ENCODE measurements at places on chromosomes 3 and 15.

- DNase-seq = peak; percentile 50
These were observed 26.0 kb upstream of the RPL29 start for GRCh38 chr3:52021489-52022268.

DNA sequence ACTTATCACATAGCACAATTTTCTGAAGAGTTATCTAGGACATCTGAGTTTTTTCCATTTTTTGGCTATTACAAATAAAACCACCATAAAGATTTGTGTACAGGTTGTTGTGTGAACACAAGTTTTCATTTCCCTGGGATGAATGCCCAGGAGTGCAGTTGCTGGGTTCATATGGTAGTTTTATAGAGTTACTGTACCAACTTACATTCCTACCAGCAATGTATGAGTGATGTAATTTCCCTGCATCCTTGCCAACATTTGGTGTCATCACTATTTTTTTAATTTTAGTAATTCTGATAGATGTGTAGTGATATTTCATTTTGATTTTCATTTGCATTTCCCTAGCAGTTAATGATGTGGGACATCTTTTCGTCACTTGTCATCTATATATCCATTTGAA, 20.5 kb downstream of the FILIP1L start:
- DNase-seq = no peak

DNA sequence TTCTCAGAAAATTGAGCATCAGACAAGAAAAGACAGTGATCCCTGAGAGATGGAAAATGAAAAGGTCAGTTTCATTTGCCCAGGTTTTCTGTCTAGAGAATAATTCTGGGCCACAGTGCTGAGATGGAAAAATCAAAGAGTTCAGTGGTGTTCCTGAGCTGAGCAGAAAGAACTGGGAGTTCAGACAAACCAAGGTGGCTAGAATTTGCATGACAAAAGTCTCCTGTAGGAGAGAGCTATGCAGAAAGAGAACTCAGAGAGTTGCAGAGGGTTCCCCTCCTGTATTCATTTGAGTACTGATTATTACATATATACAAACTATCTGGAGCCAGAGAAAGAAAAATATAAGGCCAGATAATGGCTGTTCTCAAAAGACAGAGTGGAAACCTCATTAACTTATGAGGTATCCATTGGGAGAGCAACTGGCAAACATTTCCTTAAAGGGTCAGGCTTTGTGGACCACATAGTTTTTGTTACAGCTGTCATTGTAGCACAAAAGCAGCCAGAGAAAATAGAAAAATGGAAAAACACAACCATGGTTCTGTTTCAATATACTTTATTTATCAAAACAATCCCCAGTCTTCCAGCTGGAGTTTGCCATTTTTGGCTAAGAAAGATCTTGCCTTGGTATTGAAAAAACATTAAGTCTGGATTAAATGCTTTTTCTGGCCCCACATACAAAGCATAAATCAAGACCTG, 1004.1 kb downstream of the TBL1XR1 start:
- DNase-seq = no peak

DNA sequence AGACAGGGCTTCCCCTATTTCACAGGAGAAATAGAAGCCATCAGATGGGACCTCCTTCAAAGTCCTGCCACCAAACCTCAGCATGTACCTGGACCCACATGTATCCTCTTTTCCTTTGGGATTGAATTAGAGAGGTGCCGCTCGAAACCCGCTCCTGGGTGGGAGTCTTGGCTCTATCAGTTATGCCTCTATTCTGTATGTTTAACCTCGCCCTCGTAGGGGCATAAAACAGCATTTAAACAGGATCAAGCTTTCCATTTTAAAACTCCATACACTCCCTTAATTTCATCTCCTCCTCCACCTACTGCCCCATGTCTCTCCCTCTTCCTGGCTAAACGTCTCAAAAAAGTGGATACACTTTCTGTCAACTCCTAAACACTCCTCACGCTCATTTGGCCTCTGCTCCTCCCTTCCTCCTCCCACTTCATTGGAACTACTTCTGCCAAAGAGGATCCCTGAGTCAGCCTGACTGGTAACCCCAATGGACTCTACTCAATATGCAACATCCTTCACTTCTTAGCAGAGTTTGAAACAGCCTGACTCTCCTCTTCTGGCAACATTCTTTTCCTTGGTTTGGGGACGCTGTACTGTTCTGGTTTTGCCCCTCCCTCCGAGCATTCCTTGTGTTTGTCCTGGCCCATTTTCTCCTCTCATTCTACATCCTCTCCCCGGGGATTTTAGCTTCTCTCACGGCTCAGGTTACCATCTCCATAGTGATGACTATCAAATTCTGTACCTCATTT, 23.0 kb upstream of the MUC20 start:
- DNase-seq = no peak

DNA sequence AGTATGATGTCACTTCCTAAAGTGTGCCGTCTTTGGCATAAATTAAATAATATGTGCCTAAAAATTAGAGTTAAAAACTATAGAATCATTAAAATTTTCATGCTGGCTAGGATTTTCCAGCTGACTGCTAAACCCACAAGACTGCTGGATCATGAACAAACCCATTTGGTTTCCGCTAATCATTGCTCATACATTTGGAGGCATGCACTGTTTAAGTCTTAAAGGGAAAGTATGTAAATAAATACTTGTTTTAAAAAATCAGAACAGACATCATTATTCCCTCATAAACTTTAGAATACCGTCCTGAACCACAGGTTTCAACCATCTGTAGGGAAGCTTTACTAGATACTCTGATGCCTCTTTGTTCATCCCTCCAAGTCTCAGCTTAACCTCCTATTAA, 26.5 kb downstream of the ATP6V1A start:
- DNase-seq = no peak

DNA sequence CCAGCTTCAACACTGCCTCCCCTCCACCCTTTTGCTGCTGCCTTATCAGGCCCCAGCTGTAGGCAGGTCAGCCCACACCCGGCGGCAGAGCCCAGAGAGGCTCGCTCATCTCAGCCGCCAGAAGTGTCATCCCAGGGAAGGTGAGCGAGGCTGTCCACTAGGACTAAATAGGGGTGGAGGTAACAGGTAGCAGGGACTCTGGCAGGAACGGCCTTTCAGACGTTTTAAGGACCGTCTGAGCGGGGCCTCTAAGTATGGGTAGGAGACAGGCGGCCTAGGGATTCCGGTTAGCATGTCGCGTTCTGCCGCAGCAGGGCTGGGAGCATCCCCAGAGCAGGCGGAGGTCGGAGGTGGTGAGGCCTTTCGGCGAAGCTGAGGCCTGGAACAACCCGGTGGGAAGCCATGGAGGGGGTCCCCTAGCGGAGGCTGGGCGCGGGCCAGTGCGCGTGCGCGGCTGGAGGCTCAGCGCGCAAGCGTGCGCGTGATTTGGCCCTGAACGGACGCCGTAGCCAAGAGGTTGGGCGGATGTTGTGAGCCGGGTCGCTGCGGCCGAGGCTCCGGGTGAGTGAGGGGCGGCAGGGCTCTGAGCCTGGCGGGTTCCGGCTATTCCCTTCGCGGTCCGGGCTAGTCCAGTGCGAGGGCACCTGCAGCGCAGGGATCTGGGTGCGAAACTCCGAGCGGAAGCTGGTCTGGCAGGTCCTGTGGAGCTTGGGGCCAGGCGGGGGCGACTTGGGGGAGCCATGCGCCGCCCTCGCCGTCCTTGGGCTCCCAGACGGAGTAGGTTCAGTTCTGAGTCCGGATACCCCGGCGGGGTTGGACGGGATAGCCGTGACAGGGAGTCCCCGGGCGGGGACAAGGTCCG, at the start of the genes MST1 and RNF123:
TSS of gene MST1 (minus strand) at position 429 of the 862 bp plus-strand sequence. CDS start 783 bp downstream, outside the sequence.
TSS of gene RNF123 (plus strand) at position 512 of the 862 bp plus-strand sequence. CDS start 1,609 bp downstream, outside the sequence.
- no peak for DNase-seq

- no peak for DNase-seq
These were observed 5.4 kb downstream of the ACOX2 start for GRCh38 chr3:58531555-58531954.

- peak; percentile 81 for DNase-seq
These were observed 8.4 kb upstream of the ATR start for GRCh38 chr3:142586803-142587406.

GRCh38 chr15:73746883-73747282, 6.3 kb downstream of the INSYN1 start:
- DNase-seq = no peak

- no peak for DNase-seq
These were observed 60.7 kb downstream of the ZBTB20 start for GRCh38 chr3:115086344-115086743.

- DNase-seq = no peak
These were observed 905.8 kb downstream of the IGSF11 start for GRCh38 chr3:118128886-118129285.

DNA sequence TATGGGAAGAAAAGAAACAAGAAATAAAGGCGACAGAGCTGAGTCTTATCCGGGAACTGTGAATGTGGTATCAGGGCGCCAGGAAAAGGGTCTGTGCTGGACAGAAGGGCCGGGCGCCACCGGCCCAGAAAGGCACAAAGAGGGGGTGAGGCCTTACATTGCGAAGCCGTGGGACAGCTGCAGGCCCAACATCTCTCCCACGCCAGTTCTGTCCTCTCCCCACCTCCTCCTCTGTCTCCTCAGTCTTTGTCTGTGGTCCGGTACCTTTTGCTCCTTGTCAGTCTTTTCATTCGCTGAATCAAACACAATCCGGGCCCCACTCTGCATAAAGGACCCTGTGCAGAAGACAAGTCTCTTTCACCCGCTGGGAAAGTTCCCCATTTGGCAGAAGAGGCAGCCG, 81.8 kb downstream of the LRIG1 start:
- no peak for DNase-seq

- DNase-seq = no peak
These were observed 4.3 kb upstream of the RHCG start for GRCh38 chr15:89500397-89501270.

- no peak for DNase-seq
These were observed 15.5 kb upstream of the NCEH1 start for GRCh38 chr3:172726380-172726779.

DNA sequence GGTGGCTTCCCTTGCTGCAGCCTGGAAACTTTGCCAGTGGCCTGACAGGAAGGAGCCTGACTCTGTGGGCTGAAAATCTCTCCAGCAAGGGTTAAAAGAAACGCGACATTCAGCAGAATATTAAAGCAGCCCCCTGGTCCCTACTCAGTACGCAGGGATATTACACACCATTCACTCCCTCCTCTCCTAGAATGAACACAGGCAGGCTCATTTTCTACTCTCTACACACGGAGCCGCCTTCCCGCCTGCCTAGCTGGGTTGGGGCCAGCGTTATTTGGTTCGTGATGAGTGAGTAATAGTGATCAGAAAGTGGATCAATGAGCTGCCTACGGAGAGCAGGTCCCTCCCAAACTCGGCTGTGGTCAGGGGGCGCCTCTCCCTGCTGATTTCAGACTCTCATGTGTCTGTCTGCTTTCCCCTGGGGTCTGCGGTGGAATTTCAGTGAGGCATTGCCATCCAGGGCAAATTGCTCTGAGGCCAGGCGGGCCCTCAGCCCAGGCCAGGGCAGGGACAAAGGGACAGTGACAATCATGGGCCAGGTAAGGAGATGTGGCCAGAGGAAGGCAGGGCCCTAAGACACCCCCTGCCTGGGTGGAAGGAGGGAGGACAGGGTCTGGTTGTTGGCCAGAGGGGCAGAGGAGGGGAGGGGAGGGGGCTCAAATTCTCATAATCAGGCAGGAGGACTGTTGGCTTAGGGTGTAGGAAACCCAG, 2.8 kb downstream of the EPHB1 start:
- no peak for DNase-seq

- DNase-seq = no peak
These were observed 44.0 kb downstream of the EIF4E3 start for GRCh38 chr3:71681224-71681668.

DNA sequence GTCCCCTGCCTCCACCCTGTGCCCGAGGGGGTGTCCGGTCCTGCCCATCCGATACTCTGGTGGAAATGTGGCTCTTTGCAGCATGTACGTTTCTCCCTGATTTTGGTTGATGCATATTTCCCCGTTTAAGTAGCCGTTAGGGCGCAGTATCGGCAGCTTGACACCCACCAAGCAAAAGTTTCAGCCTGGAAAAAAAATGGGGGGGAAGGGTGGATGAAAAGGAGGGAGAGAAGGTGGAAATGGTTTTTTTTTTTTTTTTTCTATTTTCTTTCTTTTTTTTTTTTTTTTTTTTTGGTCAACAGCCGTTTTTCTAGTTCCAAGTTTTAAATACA, 1.3 kb downstream of the RAP2B start:
- DNase-seq = peak; percentile 74

DNA sequence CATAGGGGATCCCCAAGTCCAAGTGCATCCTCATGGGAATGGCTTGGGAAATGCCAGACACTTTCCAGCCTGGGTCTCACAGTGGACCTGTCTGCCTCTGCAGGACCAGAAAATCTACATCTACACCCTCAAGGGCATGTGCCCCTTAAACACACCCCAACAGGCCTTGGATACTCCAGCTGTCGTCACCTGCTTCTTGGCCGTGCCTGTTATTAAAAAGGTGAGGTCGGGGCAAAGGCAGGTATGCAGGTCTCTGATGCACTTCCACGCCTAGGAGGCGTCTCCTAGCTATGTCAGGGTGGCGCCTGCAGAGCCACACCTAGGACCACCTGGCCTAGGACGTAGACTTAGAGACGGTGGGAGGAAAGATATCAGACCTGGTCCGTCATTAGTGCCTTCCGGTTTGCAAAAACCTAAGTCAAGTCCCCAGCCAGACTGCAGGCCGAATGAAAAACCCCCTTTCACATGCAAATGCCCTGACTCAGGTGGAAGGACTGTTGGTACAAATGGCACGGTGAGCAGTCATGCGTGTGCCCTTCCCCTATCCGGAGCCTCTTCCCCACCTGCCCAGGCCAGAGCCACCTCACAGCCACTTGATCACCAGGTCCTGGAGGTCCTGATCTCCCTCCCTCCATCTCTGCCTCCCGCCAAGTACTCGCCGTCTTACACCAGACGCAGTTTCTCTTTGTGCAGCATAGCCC, 143.5 kb downstream of the LRRK1 start:
- DNase-seq = no peak

DNA sequence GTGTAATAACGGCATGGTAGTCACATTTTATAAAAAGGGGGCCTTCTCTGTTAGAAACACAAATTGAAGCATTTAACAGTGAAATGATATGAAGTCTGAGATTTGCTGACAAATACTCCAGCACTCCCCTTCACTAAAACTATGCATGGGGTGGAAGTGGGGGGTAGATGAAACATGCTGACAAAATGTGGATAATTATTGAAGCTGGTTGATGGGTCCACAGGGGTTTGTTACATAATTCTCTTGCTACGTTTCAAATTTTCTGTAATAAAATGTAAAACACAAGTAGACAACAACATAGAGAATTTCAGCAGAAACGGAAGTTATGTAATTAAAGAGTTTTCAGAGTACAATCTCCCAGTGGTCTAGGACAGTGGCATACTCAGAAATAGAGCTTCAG, 37.0 kb downstream of the MCF2L2 start:
- no peak for DNase-seq

GRCh38 chr15:71931261-71931660, 120.9 kb downstream of the NR2E3 start:
- no peak for DNase-seq

DNA sequence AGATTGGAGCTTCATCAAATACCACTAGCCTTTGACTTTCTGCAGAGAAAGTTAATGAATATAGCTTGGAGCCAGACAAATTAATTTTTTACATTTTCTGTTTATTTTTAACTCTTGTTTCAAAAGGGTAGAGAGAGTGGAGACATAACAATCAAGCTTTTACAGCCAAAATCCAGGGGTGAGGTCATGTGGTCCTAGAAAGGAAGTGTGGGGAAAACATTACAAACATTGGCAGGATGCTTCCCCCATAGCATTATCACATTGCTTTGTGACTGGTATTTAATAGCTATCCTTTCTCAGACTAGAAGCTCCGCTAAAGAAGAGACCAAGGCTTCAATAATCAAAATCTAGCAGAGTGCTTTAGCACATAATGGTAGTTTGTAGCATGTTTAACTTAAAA, 46.4 kb upstream of the PHLDB2 start:
- no peak for DNase-seq

All from NCI-H1105 treated with DMSO at 0.1 percent for 48 hours (cell line).